ENCODE measurements at places on chromosomes 1 and 21.

- DNase-seq: no peak
These were observed 51.7 kb downstream of the SWT1 start for GRCh38 chr1:185208626-185209180.

GRCh38 chr1:88685259-88685620 is 1.2 kb downstream of the PKN2 start:
- DNase-seq: no peak

GRCh38 chr1:183244466-183244865 is 58.4 kb downstream of the LAMC2 start:
- DNase-seq: no peak

DNA sequence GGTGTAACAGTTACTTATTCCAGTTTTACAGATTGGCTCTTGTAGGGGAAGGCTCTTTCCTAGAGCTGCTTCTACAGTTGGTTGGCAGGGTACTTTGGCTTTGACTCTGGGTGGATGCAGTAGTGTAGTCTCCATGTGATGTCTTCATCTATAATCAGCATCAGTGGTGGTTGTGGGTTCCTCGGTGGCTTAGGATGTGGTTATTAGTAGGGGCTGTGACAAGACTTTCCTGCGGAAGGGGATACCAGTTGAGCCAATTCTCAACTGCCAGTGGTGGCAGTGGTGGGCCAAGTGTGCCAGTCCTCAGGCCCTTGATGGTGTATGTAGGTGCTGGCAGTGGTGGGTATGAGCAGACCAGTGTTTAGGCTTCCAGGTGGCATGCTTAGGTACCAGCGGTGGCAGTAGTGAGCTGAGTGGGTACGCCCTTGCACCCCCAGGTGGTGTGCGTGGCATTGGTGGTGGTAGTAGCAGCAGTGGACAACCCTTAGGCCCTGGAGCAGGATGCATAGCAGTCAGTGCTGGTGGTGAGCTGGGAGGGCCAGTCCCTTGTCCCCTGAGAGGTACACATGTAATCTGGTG is 27.2 kb upstream of the KLF18 start:
- DNase-seq: no peak

DNA sequence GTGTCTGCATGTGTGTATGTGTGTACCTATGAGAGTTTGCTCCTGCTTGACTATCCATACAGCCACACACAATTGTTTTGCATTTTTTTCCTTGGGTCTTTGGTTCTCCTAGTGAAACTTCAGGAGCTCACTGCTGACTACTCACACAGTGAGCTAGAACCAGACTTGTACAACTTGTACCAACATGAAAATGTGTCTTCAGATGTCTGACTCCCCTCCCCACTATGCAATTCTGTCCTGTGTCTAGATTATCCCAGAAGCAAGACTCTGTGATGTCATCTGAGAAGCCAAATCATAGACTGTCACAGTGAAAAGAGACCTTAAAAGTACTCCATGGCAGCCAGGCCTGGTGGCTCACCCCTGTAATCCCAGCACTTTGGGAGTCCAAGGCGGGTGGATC is 49.7 kb downstream of the ELAVL4 start:
- no peak for DNase-seq

DNA sequence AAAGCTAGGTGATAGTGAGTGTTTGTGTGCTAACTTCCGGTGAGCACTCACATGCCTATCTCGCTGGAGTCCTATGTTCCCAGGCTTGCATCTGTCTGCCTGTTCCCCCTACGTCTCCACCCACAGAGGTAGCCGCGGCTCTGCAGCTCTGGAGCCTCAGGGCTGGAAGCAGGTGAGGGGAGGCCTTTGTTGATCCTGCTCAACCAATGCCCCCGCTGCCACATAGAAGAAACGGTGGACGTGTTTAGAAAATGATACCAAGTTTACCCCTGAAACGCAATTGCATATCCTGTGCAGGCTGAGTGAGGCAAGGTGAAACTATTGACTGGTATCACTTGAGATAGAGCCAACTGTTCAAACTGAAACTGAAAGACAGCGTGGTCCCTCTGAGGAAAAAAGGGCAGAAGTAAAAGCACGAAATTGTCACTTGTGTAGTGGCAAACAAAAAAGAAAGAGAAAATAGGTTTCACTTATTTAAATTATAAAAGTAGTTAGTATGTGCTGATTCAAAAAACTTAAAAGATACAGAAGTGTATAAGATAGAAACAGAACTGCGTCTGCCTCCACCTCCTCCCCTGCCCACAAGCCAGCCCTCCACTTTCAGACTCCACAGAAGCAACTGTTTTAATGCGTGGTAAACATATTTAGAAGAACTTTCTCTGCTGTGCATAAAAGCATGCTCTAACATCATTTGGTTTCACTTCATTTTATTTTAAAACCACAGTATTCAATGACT is 38.6 kb upstream of the ETS2 start:
- no peak for DNase-seq

DNA sequence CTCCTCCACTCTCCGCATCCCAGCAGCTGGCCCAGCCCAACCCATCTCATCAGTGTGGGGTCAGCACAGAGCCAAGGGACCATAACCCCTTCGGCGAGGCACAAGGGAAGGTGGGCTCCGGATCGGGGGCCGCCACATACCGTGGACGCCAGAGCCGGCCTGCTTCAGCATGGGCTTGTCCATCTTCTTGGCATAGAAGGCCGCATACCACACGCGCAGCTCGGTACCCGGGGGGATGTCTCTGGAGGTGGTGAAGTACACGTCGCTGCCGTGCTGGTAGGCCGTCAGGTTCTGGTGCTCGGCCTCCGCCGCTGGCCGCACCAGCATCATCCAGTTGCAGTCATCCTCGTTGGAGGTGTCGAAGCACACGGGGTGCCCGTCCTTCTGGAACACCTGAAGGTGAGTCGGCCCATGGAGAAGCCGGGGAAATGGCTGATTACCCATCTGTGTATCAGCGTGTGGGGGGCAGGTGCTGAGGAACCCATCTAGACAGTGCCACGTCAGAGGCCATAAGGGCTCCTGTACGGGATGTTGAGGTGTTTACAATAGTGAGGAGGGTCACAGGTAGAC is 24.6 kb downstream of the PRDM15 start:
- DNase-seq: no peak

DNA sequence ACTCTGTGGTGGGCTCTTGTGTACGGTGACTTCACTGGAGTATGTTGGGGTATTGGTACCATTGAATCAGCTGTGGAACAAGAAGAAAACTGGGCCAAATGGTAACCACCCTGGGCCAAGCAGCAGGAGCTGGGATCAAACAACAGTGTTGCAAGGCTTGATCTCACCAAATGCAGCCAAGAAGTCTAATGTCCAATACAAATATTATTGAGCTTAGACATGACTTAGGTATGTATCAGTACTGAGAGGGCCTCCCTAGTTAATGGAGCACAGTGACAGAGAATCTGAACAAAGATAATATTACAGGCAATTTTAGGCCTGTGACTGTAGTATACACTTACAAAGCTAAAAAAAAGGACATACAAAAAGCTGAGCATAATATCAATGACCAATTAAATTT is 604.8 kb downstream of the PLA2G4A start:
- no peak for DNase-seq

DNA sequence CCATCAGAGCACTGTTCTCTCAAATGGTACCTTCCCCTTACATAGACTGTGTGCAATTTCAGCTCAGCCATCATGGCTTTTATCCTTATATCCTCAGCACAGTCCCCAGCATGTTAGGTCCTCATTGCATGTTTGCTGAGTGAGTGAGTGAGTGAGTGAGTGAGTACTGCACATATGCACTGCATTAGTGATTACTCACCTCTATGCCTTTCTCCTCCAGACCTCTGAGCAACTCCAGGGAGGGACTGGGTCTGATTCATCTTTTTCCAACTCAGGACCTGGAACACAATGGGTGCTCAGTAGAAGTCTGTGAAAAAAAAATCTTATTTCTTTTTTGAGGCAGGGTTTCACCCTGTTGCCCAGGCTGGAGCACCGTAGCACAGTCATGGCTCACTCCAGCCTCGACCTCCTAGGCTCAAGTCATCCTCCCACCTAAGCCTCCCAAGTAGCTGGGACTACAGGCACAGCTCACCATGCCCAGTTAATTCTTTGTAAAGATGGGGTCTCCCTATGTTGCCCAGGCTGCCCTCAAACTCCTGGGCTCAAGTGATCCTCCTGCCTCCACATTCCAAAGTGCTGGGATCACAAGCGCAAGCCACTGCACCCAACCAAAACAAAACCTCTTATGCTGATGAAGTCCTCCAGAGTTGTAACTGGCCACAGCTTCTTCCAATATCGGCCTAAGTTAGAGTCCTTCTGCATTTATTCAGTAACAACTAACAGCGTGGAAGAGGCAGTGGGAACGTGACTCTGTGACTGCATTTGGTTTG is 23.7 kb downstream of the RNU5D-1 start:
- DNase-seq: no peak

DNA sequence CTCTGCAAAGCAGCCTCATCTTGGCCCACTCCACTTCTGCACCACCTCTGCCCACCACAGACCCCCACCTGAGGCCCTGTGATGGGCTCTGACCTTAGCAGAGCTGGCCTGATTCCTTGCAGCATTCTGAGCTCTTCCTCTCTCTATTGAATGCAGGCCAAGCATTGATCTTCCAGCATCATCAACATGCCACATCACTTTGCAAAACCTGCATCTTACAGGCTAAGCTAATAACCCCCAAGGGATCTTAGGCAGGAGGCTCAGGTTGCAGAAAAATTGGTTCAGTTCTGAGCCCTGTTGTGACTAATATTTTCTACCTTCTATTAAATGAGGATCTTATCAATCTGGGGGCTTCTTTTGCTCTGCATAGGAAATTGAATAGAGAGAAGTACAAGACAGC is 78.7 kb downstream of the ATP1A1 start:
- DNase-seq: no peak

DNA sequence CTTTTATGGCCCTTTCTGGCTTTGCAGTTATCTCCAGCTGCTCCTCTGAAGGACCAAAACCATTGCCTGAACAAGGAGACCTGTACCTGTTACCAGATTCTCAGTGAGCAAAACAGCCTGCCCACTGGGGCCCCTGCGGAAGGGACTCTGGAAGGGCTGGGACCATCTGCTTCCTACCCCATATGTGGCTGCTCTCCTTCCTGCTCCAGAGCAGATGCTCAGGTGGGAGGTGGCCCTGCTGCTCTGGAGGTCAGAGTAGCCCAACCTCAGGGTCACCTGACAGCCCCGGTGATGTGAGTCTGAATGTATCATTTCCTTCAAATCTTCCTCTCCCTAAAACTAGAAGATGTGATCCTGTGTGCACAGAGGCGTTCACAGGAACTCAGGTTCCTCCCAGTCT is 33.6 kb downstream of the PRDM16 start:
- DNase-seq: no peak

DNA sequence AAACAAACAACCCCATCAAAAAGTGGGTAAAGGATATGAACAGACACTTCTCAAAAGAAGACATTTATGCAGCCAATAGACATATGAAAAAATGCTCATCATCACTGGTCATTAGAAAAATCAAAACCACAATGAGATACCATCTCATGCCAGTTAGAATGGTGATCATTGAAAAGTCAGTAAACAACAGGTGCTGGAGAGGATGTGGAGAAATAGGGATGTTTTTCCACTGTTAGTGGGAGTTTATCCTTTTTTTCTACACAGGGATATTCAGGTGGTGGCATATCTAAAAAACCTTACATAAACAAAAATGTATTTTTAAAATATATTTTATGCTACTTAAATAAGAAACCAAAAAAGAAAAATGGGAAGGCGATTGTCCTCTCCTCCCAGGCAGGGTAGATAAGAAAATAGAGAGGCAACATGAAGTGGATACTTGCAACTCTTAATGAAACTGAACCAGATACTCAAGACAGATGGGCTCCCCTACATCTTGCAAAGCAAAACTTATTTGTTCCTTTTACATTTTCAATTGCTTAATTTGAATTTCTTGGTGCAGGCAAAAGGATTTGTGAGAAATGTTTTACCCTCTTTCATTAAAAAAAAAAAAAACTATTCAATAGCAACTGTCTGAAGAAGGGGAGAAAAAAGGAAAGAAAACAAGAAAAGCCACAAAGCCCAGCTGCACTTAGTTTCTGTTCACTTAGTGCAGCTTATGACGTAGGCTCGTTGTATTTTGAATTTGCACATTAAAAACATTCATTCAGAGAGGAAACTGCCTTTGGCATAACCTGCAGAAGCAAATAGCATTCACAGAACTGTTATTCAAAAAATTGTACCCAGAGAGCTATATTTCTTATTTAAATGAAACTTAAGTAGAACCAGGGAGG is 36.9 kb upstream of the RGS1 start:
- DNase-seq: no peak

- no peak for DNase-seq
These were observed 1.9 kb upstream of the SLC27A3 start for GRCh38 chr1:153773096-153773921.

DNA sequence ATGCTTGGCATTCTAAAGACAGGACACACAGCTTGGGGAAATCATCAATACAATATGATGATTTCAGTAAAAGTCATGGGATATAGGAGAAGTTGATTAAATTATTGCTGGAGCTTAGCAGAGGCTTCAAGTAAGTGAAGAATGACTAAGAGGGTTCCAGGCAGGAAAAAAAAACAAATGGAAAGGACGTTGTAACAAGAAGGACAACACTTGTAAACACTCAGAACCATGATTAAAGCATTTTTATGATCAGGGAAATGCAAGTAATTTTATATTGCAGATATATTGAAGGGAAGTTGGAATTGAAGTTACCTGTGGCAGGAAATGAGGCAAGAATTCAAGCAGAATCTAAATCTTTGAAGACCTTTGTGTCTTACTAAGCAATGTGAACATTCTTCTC is 602.7 kb upstream of the NEGR1 start:
- DNase-seq: no peak

GRCh38 chr1:94317790-94318188 is 80.4 kb upstream of the ARHGAP29 start:
- no peak for DNase-seq

GRCh38 chr1:40423264-40423642 is 27.0 kb upstream of the ZFP69B start:
- DNase-seq: no peak

DNA sequence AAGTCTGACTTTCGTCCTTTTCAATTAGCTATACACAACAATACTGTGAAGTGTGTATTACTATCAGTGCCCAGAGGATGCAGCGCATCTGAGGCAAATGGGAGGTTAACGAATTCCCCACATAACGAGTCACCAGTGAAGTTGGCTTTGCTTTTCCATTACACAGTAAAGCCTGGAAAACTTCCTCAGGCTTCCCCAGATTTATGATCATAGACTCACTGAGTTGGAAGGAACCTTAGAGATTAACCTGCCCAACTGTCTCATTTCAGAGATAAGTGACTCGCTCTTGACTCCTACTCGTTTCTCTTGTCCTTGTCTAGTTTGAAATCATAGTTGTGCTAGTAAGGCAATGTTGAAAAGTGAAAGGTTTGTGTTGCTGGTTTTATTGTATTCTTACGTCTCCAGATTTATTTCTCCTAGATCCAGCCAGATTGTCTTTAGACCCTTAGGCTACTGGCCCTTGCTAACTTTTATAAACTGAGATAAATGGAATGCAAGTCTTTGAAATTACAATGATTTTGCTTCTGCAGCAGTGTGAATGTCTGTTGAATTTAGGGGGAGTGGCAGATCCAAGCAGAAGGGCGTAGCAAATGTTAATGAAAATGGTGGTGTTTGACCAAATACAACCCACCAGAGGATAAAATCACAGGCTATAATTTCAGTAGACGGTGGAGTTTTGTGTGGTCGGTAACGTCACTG is 17.3 kb downstream of the S1PR1 start:
- DNase-seq: no peak

All from stimulated activated CD8-positive, alpha-beta memory T cell treated with anti-CD3 and anti-CD28 coated beads, Interleukin-2, amount 100 ng/mL, for 1 hour (primary cell).